ENCODE measurements at places on chromosomes 1 and 21. TPM values are rescaled to one million over a fixed set of nuclear protein-coding genes. Genes with fewer than 3 reads are reported as not detected.

DNA sequence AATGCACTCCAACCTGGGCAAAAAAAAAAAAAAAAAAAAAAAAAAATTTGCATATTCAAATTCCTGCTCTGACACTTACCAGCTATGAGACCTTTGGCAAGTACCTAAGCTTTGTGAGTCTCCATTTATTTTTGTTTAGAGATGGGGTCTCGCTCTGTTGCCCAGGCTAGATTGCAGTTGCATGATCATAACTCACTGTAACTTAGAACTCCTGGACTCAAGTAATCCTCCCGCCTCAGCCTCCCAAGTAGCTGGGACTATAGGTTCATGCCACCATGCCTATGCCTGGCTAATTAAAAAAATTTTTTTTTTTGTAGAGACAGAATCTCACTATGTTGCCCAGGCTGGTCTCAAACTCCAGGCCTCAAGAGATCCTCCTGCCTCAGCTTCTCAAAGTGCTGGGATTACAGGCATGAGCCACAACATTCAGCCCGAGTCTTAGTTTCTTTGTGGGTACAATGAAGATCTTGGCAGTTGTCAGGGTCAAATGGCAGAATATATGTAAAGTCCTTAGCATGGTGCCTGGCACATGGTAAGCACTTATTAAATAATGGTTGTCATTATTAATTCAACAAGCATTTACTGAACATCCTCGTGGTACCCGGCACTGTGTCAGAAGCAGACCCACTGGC lies 53.5 kb upstream of the TENT5B start:
- H3K36me3 ChIP-seq = no peaks in the 10 kb centered on the region
- H3K4me1 ChIP-seq = peaks cover 5% of the 10 kb centered on the region
- no peak overlapping the region for H3K27ac ChIP-seq
- H3K4me3 ChIP-seq = no peak overlapping the region
- no peaks in the 10 kb centered on the region for H3K27me3 ChIP-seq

DNA sequence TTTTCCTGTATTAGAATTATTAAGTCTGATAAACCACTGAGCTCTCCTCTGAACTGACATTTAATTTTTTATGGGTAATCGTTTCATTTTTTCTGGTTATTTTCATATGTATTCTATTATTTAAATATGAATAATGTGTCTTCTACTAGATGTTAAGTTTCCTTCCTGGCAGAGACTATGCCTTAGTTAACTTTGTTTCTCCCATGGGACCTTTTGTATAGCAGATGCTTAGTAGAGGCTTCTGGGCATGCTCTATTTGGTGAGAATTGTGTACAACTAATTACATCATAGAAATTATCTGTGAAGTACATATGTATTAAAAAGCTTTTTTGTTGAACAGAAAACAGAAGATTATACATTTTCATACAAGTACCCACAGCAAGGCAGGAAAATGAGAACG lies 23.4 kb downstream of the CTBS start:
- no peak overlapping the region for H3K27ac ChIP-seq
- H3K4me3 ChIP-seq = no peak overlapping the region
- no peaks in the 10 kb centered on the region for H3K36me3 ChIP-seq
- DNase-seq = no peak
- no peaks in the 10 kb centered on the region for H3K4me1 ChIP-seq
- no peaks in the 10 kb centered on the region for H3K27me3 ChIP-seq

GRCh38 chr1:150017206-150017750 lies 6.8 kb upstream of the OTUD7B start:
- no peak overlapping the region for H3K4me3 ChIP-seq
- H3K4me1 ChIP-seq = peaks cover 6% of the 10 kb centered on the region
- H3K27me3 ChIP-seq = no peaks in the 10 kb centered on the region
- no peak overlapping the region for H3K27ac ChIP-seq
- no peaks in the 10 kb centered on the region for H3K36me3 ChIP-seq

DNA sequence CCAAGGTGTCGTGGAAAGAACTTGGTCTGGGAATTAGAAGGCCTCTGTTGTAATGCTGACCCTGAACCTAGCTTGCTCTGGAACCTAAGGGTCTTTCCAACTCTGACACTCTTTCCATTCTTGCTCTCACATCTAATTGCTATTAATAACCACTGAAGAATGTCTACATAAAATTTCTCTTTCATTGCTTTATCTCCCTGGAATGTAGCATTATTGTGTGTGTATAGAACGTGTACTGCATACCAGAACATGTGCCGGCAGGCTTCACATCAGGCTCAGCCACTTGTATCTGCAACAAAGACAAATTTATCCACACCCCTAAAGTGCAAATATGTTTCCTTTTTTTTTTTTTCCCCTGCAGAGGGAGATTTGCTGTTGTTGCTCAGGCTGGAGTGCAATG lies 13.9 kb upstream of the LAX1 start:
- H3K36me3 ChIP-seq = no peaks in the 10 kb centered on the region
- no peak for DNase-seq
- H3K27ac ChIP-seq = no peak overlapping the region
- H3K27me3 ChIP-seq = no peaks in the 10 kb centered on the region

DNA sequence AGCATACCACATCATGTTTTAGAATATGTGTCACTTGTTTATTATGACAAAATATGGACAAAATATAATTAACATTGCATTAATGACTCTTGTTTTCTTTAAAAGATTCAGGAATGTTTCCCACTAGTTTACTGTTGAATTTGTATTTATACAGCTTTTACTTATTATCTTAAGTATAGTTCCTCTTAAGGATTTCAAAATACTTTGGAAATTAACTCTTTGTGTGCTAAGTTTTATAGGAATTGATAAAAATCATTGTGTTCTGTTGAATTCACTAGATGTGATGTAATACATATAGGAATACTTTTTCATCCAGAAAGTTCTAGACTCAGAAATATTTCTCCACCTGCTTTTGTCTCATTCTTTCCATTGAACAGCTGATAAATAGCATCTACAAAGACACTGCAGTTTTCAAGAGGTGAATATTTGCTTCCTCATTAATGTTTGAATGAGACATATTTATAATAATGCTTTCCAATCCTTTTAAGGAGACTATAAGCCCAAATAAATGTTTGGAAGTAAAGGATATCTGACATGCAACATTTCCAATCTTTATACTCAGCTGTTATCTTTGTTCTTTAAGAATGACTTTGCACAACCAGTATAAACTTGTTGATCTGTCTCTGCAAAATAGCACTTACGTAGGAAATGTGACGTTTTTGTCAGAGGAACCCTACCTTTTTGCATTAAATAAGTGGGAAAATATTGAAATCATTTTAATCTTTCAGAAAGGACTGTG lies 38.4 kb upstream of the SAMSN1 start:
- H3K4me3 ChIP-seq = no peak overlapping the region
- no peaks in the 10 kb centered on the region for H3K27me3 ChIP-seq
- H3K27ac ChIP-seq = no peak overlapping the region
- no peaks in the 10 kb centered on the region for H3K36me3 ChIP-seq
- no peak for DNase-seq
- no peaks in the 10 kb centered on the region for H3K4me1 ChIP-seq

DNA sequence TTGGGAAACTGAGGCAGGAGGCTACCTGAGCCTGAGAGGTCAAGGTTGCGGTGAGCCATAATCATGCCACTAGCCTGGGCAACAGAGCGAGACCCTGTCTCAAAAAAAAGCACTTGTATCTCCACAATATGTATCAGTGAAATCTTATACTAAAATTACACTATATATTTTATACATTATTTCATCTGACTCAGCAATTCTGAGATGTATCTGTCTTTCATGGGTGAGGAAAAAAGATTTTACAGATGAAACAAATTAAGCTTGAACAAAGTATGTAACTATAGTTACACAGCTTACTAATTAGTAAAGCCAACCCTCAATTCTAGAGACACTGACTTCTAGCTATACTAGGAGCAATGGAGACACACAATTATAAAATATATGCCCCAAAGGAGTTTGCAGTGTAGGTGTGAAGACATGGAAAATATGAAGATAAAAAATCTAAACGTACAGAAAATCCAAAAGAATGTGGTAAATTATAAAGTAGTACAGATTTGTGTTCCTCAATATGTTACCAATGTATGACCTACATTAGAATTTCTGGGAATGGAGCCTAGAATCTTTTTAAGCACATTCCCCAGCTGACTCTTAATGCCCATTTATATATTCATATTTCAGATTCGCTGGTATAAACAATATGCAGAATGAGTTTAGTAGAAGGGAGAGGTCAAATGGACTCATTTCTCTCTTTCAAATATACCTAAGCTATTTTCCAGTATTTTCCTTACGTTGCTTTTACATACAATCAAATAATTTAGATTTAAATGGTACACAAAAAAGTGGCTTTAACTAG lies 14.6 kb downstream of the GTF2B start:
- H3K4me1 ChIP-seq = no peaks in the 10 kb centered on the region
- H3K4me3 ChIP-seq = no peak overlapping the region
- H3K27me3 ChIP-seq = no peaks in the 10 kb centered on the region
- H3K36me3 ChIP-seq = no peaks in the 10 kb centered on the region

DNA sequence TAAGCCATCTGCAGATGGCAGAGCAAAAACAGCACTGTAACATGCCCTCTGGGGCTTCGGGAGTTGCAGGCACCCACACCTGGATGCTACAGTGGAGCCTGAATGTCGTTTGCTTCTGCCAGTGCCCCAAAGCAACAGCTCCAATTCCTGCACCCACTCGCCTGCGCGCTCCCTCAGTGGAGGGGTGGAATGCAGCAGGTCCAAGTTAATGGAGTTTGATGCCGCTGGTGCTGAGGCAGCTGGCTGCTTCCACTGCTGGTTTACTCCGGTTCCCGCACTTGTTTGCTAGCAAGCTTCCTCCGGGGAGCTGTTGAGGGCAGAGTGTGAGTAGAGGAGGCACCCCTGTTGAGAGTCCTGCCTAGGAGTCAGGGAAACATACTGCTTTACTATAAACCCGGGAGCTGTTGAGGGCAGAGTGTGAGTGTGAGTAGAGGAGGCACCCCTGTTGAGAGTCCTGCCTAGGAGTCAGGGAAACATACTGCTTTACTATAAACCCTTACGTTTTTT lies 584.0 kb upstream of the TMPRSS15 start:
- H3K4me3 ChIP-seq = no peak overlapping the region
- H3K27ac ChIP-seq = no peak overlapping the region
- H3K27me3 ChIP-seq = no peaks in the 10 kb centered on the region
- no peaks in the 10 kb centered on the region for H3K36me3 ChIP-seq

GRCh38 chr21:45987121-45987711 lies 5.6 kb downstream of the COL6A1 start:
- no peak overlapping the region for H3K27ac ChIP-seq
- H3K4me1 ChIP-seq = no peaks in the 10 kb centered on the region
- peaks cover 4% of the 10 kb centered on the region for H3K36me3 ChIP-seq
- no peak for DNase-seq
- no peaks in the 10 kb centered on the region for H3K27me3 ChIP-seq
- no peak overlapping the region for H3K4me3 ChIP-seq

DNA sequence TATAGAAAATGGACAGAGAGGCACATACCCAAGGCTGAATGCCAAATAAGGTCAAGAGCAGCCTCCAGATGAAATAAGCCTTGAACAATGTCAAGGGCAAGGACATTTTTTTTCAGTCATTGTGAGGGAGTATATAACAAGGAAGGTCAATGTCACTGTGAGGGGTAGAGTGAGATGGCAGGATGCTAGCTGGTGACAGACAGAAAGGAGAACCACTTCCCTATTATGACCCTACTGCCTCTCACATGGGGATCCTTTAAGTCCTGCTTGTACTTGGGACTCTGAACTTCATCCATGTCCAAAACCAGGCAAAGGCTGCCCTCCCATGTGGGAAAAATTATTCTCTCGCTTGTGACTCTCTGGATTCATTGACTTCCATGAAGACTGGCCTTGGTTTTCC lies 119.5 kb upstream of the COA6 start:
- no peak overlapping the region for H3K27ac ChIP-seq
- H3K4me1 ChIP-seq = no peaks in the 10 kb centered on the region
- no peaks in the 10 kb centered on the region for H3K27me3 ChIP-seq

DNA sequence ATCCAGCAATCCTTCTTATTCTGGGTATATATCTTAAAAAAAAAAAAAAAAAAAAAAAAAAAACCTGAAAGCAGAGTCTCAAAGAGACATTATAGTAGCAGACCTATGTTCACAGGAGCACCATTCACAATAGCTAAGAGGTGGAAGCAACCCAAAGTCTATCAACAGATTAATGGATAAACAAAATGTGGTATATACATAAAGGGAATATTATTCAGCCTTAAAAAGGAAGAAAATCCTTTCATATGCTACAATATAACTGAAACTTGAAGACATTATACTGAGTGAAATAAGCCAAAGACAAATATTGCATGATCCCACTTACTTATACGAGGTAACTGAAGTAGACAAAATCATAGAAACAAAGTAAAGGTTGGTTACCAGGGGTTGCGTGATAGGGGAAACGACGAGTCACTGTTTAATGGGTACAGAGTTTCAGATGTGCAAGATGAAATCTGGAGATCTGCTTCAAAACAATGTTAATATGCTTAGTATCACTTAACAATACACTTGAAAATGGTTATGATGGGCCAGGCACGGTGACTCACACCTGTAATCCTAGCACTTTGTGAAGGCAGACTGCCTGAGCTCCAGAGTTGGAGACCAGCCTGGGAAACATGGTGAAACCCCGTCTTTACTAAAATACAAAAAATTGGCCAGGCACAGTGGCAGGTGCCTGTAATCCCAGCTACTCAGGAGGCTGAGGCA lies 29.5 kb downstream of the PIK3R3 start:
- DNase-seq = no peak
- H3K27me3 ChIP-seq = no peaks in the 10 kb centered on the region
- no peak overlapping the region for H3K4me3 ChIP-seq
- H3K4me1 ChIP-seq = no peaks in the 10 kb centered on the region

GRCh38 chr21:46206163-46207005 lies 22.1 kb upstream of the SPATC1L start:
- H3K27me3 ChIP-seq = no peaks in the 10 kb centered on the region
- H3K27ac ChIP-seq = no peak overlapping the region
- DNase-seq = no peak
- no peaks in the 10 kb centered on the region for H3K4me1 ChIP-seq
- no peaks in the 10 kb centered on the region for H3K36me3 ChIP-seq

GRCh38 chr1:176884286-176884685 lies 280.2 kb downstream of the ASTN1 start:
- no peaks in the 10 kb centered on the region for H3K4me1 ChIP-seq
- no peak overlapping the region for H3K27ac ChIP-seq
- no peak for DNase-seq
- H3K36me3 ChIP-seq = no peaks in the 10 kb centered on the region
- no peaks in the 10 kb centered on the region for H3K27me3 ChIP-seq
- no peak overlapping the region for H3K4me3 ChIP-seq

DNA sequence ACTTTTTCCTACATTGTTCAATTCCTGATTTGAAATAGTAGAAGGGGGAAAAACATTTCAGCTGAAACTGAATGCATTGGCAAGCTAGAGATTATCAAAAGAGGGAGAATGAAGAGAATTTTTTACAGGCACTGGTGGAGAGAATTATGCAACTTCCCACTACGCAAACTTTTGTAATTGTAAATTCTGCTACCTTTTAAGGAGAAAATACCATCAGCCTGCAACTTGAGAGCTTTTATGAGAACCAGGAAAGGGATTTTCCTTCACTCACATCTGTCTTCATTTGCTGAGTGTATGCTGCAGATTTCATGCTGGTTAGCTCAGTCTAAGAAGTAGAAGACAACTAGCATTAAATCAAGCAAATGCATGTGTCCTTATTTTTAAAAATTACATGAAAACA lies 43.7 kb downstream of the ADAMTS1 start:
- H3K27me3 ChIP-seq = no peaks in the 10 kb centered on the region
- DNase-seq = no peak
- no peak overlapping the region for H3K4me3 ChIP-seq
- no peaks in the 10 kb centered on the region for H3K36me3 ChIP-seq
- H3K4me1 ChIP-seq = no peaks in the 10 kb centered on the region

Gene TMEM269
- 0.22 TPM for total RNA-seq

Gene HSD11B1
- total RNA-seq = 1.8 TPM

Gene INAVA
- 48.8 TPM for total RNA-seq

Gene SASS6
- 2.1 TPM for total RNA-seq

Gene ATAD3C
- 10.0 TPM for total RNA-seq

Gene SPRR5
- total RNA-seq = not detected

Gene OR2L13
- total RNA-seq = not detected

Gene DPH5
- total RNA-seq = 19.7 TPM

Gene IQCC
- 3.5 TPM for total RNA-seq

All from kidney (tissue), 22 donors.